ENCODE measurements at places on chromosomes 12 and 14.

- no peak for DNase-seq
Measured at GRCh38 chr12:6478416-6478815, 7.9 kb upstream of the VAMP1 start.

DNA sequence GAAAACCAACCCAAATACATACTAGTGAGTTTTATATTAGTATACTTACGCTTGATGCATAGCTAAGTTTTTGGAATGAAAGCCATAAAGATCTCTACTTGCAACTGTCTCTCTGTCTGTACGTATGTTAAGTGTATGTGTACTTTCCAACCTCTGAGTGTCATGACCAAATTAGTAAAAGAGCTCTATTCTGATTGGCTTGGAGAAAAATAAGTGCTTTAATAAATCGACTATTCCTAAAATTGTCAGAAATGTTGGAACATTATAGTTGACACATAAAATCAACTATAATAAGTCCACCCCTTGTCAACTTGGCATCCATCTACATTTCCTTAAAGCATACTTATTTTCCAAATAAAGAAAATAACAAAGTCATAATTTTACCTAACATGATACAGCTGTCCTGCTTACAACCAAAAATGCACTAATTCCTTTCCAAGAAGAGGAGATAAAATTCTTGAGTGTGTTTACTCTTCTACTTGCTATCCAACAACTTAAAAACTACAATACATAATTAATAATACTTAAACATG, 507.4 kb upstream of the ATP2B1 start:
- DNase-seq = no peak

DNA sequence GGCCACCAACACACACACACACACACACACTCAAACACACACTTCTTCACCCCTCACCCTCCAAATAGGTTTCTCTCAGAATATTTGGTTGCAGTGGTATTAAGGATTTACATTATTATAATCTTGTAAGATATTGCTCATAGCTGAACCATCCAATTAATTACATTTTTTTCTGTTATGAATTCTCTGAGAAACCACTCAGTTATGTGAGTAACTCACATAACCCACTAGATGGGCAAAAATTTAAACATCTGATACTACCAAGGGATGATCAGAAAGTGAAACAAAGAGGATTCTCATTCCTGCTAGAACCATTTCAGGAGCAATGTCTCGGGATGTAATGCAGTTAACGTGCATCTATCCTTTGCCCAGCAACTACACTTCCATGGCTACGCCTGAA, 31.6 kb downstream of the TMTC1 start:
- DNase-seq = peak; percentile 12

DNA sequence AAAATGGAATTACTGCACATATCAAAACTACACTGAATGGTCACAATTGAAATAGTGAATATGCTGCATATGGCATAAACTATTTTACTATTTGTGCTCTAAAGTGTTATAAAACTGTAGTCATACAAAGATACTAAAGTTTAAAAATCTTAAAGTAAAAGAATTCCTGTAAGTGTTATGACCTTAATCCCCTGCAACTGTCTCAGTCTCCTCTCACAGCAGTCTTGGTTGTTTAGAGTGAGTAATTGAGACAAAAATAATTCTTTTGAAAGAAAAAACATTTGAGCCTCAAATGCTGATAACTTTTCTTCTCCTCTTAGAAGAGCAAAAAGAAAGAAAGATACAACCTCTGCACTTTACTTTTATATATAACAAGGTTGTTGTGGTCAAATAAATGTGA, 99.9 kb downstream of the SYT1 start:
- no peak for DNase-seq

GRCh38 chr14:88002421-88003075, 2.4 kb upstream of the GPR65 start:
- DNase-seq = no peak

DNA sequence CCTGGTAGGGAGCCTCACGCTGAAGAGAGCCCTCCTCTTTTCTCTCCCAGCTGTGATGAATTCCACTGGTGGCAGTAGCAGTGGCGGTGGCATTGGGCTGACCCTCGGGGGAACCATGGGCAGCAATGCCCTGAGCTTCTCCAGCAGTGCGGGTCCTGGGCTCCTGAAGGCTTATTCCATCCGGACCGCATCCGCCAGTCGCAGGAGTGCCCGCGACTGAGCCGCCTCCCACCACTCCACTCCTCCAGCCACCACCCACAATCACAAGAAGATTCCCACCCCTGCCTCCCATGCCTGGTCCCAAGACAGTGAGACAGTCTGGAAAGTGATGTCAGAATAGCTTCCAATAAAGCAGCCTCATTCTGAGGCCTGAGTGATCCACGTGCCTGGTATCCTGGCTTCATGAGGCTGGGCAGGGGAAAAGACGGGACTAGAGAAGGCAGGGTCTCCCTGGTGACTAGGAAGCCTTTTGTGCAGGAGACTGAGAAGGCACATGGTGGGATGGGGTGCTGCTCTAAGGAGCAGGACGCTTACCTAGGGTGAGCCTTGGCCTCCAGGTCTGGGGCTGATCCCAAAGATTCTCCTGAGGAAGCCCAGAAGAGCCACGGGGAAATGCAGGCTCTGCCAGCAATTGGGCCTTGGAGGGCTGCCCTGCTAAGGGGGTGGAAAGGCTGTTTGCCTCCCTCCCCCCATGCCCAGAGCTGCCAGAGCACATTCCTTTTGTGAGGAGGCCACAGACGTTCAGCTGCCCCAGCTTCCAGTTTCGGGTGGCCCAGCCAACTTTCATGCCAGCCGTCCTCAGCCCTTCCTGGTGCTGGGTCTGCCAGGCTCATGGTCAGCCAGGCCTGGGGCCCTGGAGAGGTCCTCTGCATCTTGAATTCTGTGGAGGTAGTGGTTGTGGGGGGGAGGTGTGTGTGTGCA, 15.8 kb downstream of the KRT7 start:
- DNase-seq = peak; percentile 42

DNA sequence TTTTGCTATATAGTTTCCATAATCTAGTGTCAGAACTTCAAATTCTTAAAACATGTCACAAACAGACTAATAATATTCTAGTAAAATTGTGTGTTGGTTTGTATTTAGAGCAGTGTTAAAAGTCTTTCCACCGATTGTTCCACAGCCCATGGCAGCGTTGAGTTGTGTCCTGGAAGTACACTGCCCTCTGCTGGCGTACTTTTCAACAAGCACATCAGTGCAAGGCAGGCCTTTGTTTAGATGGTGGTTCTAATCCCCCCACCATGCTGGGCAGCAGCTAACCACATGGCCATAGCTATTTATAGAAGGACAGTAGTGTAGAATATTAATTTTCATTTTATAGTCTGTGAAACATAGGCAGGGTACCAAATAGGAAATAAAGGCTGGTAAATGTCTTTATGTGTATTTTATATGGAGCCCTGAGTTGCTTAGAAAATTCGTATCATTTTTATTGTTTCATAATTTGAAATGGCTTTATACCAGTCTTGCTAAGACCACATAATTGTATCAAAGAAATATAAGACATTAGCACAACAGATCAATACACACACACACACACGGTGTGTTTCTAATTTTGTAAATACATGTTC, 235.4 kb downstream of the SEC23A start:
- DNase-seq = peak; percentile 88

DNA sequence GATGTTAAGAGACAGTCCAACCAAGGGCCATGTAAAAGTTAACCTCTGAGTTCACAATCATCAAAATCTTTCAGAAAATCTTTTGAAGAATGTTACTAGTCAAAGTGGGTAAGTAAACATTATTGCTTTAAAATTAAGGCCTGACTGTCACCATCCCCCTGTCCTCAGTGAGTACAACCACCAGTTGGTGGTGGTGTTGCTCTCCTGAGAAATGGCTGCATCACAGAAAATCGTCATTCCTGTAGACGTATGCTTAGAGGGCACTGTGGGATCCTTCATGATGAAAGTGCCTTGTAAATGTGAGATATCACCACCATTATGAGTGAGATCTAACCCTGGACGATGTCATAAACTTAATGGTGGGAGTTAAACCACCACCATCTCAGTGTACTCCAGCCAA, 451.2 kb downstream of the RPS29 start:
- DNase-seq = no peak

DNA sequence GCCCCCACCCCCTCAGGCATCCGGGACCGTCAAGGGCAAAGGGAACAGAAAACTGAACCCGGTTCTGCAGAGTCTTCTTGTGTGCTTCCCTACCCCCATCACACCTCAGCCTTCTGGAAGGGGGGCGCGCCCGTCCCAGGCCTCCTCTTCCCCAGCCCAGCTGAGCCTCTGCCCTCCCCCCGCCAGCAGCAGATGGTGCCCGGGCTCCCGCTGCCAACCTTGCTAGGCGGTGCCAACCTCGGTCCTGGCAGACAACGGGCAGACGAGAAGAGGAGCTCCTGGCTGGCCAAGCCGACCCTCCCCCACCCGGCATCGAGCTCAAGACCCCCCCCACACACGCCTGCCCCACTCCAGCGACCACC, 8.7 kb downstream of the STAC3 start:
- no peak for DNase-seq

GRCh38 chr12:2267703-2268470, 215.1 kb downstream of the CACNA1C start:
- DNase-seq = peak; percentile 93

DNA sequence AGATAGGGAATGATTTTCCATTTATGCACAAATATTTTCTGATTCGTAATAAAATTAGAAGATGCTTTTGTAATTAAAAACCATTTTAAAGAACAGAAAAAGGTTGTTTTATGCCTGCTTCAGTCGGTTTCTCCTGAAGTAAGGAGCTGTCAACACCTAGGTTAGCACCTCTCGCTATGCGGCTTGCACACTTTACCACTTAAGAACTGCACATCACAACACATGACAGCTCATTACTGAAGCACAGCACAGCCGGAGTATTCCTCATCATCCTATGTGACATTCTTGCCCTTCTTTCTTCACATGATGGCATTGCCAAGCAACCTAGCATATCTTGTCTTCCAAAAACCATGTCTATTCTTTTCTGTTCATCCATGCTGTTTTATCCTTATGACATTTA, 5.4 kb upstream of the WIF1 start:
- DNase-seq = no peak

DNA sequence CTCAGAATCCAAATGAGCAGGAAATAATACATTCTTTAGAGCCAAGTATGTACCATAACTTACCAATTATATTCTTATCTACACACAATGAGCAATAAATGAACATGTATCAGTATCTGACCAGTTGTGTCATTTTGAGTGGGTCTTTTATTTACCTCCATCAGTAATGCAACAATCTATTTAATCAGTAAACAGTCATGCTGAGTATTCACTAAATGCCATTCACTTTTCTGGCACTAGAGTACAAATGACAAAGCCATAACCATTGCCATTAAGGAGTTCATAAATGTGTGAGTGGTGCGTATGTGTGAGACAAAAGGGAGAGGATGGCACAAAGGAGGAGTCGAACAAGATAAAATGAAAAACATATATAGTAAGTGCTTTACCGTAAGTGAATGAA, 1.5 kb upstream of the STRAP start:
- DNase-seq = no peak

- no peak for DNase-seq
Measured at GRCh38 chr14:95258754-95259593, 60.7 kb downstream of the CLMN start.

GRCh38 chr12:132727091-132727794, 16.6 kb downstream of the PGAM5 start:
- DNase-seq = no peak

- DNase-seq = no peak
Measured at GRCh38 chr12:66247741-66248140, 54.6 kb upstream of the HELB start.

- no peak for DNase-seq
Measured at GRCh38 chr14:96582995-96583394, 80.8 kb downstream of the PAPOLA start.

DNA sequence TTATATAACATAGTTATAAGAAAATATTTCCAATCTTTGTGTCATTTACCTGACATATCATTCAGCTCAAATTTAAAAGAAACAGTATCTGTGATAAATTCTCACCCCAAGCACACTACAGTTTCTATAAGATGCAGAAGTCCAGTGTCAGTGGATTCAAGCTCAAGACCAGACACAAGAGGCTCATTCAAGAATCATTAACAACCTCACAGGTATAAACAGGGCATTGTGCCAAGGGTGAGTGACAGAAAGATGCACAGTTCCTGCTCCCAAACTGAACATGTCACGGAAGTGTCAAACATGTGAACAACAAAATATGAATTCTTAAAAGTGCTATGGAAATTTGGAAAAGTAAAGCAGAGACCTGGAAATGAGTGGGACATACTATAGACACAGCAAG, 12.8 kb downstream of the ATP2B1 start:
- DNase-seq = no peak

DNA sequence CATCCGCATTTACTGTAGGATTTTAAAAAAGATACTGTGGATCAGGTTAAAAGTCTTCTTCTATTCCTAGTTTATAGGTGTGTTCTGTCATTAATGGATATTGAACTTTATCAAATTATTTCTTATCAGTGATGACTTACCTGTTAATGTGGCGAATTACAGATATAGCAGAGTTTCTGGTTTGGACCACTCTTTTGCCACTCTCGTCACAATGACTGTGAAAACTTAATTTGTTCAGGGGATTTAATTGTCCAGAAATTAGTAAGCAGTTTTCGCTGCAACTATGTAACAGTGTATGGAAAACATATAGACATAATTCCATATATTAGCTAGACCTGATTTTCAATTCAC, 14.9 kb downstream of the COCH start:
- no peak for DNase-seq

GRCh38 chr12:39124768-39125167, 219.4 kb upstream of the CPNE8 start:
- DNase-seq = no peak

DNA sequence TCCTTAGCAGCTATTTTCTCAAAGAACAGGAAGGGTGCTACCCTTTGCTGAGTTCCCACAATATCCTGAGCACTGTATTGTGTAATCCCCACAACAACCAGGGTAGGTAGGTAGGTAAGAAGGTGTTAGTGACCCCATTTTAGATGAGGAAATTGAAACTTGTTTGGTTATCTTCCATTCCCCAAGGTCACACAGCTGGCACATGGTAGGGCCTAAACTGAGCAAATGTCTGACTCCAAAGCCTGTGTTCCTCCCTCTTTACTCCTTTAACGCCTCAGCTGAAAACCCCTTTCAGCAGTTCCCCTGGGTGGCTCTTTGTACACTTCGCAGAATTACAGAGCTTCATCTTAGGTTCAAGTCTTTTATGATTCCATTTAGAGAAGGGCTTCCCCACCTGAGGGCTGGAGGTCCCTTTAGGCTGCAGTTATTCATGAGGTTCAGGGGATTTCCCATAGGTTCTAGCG, 26.5 kb upstream of the RIC8B start:
- DNase-seq = no peak

DNA sequence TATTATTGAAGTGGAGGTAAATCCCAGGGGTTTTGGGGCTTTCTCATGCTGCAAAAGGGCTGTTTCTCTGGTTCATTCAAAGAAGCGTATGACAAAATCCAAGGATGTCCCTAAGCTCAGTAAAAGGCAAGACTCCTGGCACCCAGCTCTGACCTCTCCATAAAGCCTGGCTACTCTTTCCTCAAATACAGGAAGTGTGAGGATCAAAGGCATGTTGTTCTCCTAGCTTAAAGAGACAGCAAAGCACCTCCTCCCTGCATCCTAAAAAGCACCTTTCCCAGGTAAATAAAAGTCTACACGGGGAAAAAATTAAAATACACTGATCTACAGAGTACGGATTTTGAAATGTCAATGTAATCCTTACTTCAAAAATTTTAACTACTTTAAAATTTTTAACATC, 118.6 kb downstream of the LMNTD1 start:
- DNase-seq = peak; percentile 7
